ENCODE measurements at places on chromosomes 3 and 15.

DNA sequence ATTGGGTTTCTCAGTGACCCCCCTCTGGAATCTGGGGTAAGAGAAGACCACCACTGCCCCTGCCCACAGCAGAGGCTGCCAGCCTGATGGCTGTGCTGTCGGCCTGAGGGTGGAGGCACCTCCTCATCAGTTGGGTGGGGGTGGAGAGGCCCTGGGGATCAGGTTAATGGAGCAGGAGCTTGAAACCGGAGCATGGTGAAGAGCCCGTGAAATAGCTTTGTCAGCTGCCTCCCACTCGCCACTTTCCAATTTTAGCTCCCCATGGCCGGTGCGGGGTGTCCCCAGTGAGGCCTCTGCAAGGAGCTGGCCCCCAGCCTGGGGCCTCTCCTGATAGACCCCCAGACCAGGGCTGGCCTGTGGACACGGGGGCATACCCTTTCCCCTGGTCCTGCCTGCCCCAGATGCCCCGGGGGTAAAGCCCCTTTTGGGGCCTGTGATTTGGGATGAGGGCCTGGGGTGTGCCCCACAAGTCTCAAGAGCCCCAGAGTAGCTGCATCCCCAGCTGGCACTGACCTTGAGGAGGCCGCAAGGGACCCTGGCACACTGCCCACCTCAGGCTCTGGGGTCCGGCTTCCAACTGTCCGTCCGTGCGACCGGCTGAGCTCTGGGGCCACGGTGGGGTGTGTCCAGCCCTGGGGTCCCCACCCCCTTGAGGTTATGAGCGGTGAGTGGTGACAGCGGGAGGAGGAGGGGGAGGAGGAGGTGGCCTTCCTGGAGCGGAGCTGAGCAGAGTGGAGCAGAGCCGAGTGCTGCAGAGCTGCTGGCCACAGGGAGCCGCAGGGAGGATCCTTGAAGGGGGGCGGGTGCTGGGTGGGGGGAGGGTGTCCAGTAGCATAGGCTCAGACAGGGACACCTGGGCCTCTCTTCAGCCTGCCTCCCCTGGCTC lies at the start of gene HHATL:
Gene HHATL, minus strand, starts transcription at position 733 of the 886 bp plus-strand sequence. CDS start 1,972 bp downstream, outside the sequence.
- DNase-seq, result no peak

- DNase-seq, result no peak
These were observed 453.1 kb downstream of the NSUN3 start for GRCh38 chr3:94515983-94516382.

- DNase-seq, result no peak
These were observed 37.5 kb upstream of the ESYT3 start for GRCh38 chr3:138396752-138397410.

- DNase-seq, result peak; percentile 29
These were observed 21.1 kb upstream of the KLHL6 start for GRCh38 chr3:183576487-183577107.

GRCh38 chr3:57958642-57959422 lies 49.4 kb upstream of the FLNB start:
- DNase-seq, result no peak

Measured in AG10803 (cell line).